Stimulated activated CD4-positive, alpha-beta T cell treated with anti-CD3 and anti-CD28 coated beads, Interleukin-1b, Interleukin-23, amount 100 ng/mL, for 1 hour (primary cell): ENCODE measurements at places on chromosomes 12 and 14.

GRCh38 chr14:27672047-27672446 lies 1074.2 kb upstream of the NOVA1 start:
- no peak for DNase-seq

DNA sequence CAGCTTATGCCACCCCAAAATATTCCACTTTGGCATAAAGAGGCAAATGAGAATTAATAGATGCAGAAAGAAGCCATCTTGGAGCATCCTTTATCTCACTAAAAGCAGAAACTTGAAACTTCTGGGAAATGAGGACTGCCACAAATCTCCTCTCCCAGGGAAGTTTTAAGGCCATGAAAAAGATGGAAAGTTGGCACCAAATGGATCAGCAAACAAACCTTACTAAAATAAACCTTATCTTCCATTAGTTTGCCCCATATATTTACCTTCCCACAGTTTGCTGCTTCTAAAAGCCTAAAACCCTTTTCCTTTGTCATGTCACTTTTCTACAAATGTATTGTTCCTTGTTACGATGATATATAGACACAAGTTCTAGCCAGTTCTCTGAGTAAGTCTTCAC lies 340.0 kb upstream of the USP15 start:
- DNase-seq: no peak

DNA sequence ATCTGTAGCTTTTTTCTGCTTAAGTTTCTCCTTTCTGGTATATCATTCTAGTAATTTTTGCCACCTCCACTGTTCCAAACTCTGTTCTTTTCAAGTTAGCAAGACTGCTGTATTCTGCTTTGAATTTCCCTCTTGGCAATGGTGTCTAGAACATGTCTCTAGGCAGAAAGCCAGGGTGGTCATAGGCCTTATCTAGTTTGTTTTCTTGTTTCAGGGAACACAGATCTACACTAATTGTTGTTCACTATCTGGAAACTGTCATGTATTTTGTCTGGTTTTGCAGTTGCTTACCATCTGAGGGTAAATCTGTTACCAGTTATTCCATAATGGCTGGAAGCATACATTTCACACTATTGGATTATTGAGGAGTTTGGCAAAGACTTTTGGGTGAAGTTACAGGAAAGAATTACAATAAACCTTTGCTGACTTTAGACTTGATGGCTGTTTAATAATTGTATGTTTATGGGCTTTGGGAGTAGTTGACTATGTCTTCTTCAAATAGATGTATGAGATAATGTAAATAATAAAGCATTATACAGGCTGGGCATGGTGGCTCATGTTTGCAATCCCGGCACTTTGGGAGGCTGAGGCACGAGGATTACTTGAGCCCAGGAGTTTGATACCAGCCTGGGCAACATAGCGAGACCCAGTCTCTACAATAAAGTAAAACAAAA lies 41.4 kb downstream of the FUT8 start:
- DNase-seq: no peak

DNA sequence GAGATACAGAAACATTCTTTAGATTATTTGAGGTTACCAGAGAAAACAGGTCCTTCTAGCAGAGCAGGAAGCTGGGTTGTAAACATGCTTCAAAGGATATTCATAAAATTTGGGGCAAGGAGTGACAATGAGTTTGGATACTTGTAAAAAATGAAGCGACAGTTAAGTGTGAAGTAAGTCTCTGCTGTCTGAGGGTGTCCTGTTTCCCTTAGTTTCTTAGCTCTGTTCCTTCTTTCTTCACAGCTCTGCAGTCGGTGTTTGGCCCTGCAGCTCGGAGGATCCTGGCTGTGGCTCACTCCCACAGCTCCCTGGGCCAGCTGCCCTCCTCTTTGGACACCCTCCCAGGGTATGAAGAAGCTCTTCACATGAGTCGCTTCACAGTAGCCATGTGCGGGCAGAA lies 10.8 kb downstream of the TMEM52B start:
- no peak for DNase-seq

DNA sequence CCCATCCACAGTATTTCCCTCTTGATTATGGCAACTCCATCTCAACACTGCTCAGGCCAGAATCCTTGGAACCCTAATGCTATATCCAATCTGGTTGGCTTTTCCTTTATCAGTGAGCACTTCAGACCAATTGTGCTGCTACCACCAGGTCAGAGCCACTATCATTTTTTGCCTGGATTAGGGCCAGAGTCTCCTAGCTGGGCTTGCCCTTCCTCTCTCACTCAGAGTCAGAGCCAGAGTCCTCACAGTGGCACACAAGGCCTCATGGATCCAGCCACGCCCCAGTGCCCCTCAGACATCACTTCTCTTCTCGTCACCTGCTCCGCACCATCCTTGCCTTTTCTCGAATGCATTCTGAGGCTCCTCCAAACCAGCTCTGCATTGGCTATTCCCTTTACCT lies 211.1 kb downstream of the ANO6 start:
- DNase-seq: no peak

GRCh38 chr14:77071938-77072388 lies 26.1 kb upstream of the CIPC start:
- DNase-seq: no peak

- no peak for DNase-seq
These were observed 113.2 kb upstream of the FLRT2 start for GRCh38 chr14:85416771-85417170.

DNA sequence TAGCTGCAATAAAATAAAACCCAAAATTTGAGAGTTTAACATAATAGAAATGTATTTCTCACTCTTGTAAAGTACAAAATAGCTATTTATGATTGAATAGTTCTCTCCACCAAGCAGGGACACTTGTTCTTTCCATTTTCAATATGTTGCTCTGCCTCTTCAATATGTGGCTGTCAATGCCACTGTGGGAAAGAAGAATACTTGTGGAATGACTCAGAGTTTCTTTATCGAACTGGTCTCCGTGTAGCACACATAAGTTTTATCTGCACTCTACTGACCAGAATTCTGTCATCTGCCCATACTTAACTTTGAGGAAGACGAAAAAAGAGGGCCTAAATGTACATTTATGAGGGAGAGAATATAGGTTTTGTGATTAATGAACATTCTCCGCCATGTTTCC lies 256.9 kb downstream of the ATXN7L3B start:
- no peak for DNase-seq

DNA sequence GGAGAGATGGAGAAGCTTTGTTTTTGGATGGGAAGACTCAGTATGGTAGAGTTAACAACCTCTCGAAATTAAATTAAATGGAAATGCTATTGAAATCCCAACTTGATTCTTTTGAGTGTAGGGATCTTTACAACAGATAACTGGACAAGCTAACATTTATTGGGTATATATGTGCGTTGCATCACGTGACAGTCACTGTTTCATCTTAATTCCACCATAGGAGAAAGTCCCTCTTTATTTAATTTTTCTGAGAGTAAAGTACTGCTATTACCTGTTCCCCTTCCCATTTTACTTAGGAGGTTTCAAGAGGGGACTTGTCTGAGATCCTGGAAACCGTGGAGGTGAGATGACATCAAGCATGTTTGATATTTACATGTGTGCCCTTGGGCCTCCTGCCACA lies 11.1 kb upstream of the DAO start:
- DNase-seq: no peak

GRCh38 chr14:71324767-71325272 lies 417.6 kb downstream of the PCNX1 start:
- peak; percentile 3 for DNase-seq

GRCh38 chr12:12503384-12504078 lies 59.1 kb downstream of the DUSP16 start:
- no peak for DNase-seq

GRCh38 chr12:114931025-114931424 lies 247.1 kb upstream of the TBX3 start:
- DNase-seq: no peak
